ENCODE measurements at places on chromosomes 7 and 10.

DNA sequence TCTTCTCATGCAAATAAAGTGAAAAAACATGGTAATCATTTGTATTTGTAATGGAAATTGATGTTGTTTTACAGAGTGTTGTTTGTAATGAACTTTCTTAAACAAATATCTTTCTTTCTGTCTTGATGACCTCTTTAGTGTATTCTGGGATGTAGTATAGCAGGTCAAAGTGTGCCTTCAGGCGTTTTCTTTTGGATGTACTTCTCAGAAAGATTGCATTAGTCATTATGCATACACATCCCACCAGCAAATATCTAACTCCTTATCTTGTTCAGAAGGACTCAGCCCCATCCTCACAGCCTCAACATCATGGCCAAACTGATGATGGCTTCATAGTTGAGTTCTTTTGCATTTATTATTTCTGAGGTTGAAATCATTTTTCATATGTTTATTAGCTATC, 124.7 kb downstream of the LRRC18 start:
- no peak for DNase-seq

DNA sequence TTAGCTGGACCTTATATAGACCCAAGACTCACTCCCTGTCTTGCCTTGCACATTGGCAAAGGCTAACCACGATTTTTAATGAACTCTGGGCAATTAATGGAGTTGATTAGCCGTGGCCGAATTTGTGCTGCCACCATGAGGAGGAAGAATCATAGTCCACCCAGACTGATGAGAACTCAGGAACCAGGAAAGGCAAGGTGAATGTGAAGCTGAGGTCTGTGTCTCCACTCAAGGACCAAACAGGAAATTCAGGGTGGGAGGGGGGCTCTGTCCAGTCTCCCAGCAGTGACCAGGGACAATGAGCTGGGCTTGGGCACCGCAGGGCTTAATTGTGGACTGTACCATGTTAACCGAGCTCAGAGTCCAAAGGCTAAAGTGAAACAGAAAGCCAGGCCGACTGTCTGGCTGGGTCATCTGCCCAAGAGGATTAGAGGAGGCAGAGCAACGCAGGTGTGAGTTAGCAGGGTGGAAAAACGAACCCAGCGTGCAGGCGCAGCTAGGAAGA, 127.0 kb upstream of the JCAD start:
- DNase-seq = no peak

DNA sequence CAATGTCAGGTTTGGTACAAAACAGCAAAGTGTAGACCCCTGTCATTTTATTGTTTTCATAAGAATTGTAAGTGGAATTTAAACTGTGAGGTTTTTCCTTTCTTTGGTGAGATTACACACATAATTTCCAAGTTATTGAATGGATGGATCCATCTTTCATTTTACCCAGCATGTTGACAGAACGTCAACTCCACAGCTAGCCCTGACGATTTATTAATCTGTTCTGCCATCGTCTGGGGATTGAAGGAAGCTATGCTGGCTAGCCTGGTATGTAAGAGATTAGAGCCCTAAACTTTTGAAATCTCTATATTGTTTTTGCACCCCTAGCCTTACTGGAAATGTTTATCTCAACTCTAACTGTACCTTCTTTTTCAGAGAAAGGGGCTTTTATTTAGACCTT, 8.6 kb downstream of the WNT16 start:
- DNase-seq = no peak

- DNase-seq = no peak
These were observed 32.6 kb downstream of the NEUROD6 start for GRCh38 chr7:31307972-31308371.

DNA sequence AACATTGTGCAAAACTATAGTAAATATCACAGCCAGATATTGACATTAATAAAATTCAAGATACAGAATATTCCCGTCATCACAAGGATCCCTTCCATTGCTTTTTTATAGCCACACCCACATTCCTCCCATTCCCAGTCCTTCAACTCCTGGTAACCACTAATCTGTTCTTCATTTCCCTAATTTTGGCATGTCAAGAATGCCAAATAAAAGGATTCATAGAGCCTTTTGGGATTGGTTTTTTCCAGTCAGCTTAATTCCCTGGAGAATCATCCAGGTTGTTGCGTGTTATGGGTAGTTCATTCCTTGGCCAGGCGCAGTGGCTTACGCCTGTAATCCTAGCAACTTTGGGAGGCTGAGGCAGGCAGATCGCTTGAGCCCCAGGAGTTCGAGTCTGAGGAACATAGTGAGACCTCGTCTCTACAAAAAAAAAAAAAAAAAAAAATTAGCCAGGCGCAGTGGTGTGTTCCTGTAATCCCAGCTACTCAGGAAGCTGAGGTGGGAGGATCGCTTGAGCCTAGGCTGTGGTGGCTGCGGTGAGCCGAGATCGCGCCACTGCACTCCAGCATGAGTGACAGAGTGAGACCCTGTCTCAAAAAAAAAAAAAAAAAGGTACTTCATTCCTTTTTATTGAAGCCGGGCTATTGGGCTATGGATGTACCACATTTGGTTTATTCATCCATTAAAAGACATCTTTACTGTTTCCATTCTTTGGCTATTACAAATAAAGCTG, 2.7 kb downstream of the OGDH start:
- DNase-seq = no peak

GRCh38 chr10:63562857-63563256, 41.7 kb downstream of the REEP3 start:
- no peak for DNase-seq

DNA sequence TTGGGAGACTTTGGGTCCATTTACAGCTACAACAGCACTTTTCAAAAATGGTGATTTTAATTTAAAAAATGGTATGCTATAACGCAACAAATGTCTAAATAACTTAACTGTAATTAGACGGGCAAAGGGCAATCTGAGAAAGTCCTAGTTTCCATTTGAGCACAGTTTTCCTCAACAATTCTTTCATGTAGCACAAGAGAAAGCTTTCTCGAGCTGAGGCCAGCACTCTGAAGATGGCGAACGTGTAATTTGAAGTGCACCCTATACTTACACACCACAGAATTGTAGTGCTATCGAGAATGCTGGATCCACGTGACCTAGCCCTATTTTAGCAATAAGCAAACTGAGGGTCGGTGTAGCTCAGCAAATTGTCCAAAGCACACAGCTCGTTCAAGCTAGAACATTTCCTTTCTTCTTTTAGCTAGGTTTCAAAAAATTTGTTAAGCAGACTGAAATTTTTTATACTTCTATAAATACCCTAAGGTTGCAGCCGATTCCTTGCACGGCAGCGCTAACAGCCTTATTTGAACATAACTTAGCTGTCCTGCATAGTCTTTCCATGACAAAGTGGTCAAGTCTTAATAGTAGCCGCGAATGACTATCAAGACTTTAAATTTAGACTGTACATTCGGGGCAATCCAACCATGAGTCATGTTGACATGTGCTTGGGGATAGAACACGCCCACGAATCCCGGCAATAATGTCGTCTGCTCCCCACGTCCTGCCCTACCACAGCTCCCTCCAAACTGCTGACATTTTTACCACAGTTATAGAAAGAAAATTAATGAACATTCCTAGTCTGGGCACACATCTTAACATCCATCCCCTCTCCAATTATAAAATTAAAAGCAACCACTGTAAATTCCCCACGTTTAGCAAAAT, 10.0 kb downstream of the KLF6 start:
- DNase-seq = no peak

GRCh38 chr7:25707768-25708620, 444.0 kb upstream of the NFE2L3 start:
- DNase-seq = no peak

GRCh38 chr7:47267346-47267745, 314.6 kb downstream of the TNS3 start:
- DNase-seq = no peak

- DNase-seq = no peak
These were observed 118.8 kb downstream of the HERPUD2 start for GRCh38 chr7:35576031-35576573.

DNA sequence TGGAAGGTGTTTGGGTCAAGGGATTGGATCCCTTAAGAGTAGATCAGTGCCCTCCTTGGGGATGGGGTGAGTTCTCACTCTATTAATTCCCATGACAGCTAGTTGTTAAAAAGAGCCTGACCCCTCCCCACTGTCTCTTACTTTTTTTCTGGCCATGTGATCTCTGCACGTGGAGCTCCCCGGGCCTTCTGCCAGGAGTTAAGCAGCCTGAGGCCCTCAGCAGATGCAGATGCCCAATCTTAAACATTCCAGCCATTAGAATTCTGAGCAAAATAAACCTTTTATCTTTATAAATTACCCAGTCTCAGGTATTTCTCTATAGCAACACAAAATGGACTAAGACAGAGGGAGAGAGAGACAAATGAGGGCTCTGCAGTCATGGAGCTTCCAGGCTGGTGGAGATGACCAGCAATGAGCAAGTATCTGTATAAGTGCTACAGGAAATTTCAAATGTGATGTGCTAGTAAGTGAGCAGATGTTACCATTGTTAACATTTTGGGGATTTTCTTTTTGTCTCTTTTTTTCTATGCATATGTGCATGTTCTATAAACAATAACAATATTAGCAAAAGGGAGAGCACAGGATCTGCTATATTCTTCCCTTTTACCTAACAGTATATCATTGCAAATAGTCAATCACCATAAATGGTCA, 26.7 kb downstream of the PLPP4 start:
- DNase-seq = no peak

DNA sequence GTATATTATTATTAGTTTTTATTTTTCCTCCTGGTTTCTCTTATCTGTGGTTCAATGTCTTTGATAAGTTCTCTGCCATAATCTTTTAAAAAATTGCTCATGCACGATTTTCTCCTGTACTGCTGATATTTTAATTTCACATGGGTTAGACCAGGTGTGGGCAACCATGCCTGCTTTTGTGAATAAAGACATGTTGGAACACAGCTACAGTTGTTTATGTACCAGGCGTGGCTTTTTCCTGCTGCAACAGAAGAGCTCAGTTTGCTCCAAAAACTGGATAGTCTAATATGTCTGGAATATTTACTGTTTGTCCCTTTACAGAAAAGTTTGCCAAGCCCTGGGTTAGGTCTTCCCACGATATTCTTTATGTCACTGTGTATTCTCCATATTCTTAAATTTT, 105.2 kb downstream of the VWC2 start:
- DNase-seq = no peak

DNA sequence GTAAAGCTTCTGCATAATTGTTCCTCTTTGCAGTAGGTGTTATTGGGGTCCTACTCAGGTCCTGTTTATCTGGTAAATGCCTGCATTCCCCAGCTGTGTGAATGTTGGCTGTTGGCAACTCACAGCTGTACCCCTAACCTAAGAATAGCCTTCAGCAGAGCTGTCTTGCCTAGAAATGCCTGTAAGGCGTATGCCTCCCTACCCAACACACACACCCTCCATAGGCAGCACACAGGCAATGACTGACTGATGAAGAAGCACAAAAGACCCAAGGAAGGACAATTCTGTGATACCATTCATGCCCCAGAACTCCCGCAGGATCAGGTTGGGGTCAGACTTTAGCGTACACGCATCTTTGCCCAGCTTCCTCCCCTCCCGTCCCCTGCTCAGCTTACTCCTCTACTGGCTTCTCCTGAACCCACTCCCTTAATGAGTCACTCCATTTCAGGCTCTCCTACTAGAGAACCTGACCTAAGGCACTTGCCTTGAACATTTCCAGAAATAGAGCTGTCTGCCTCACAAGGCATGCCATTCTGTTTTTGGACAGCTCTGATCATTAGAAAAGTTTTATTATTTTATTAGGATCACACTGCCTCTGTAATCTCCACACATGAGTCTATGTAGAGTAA, 99.2 kb upstream of the PIK3CG start:
- DNase-seq = no peak

DNA sequence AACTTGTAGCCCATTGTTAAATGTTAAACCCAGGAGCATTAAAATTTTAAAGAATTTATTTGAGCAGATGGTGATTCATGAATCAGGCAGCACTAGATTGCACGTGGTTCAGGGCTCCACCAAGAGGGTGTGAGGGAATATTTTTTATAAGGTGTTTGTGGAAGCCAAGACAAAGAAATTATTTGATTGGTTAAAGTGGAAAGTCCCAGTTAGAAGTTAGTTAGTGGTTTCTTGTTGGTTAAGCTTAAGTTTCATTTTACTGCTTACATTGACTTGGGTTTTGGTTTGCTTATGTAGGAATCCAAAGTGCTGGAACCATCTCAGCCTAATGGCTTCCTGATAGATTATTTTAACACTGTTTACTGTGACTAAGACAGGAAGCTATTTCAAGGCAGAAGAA, 906.2 kb downstream of the LRMDA start:
- no peak for DNase-seq

GRCh38 chr7:29319719-29320521, 125.3 kb downstream of the CHN2 start:
- DNase-seq = no peak

DNA sequence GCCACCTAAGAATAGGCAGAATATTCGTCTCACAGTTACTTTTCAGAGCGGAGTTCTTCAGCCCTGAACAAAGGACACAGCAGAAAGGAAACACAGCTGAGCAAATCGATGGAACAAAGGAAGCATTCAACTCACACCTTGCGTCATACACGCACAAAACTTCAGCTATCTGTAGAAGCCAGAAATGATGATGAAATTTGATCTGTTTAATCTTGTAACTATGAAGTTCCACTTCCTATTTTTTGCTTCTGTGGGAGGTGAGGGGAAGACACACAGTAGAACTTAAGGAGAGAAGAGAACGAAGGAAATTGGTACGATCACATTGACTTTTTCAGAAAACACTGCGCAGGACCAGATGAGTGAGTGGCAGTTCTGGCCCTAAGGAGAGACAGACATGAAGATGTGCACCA, 26.2 kb downstream of the FAM171A1 start:
- no peak for DNase-seq

GRCh38 chr7:21611129-21611528, 68.3 kb downstream of the DNAH11 start:
- DNase-seq = no peak

All from activated T-cell treated with anti-CD3 and anti-CD28 coated beads, Interleukin-2, amount 50 U/mL, for 4 hours (primary cell).